ENCODE measurements at places on chromosomes 4 and X.
A peak's percentile ranks its signal among the peaks of the same experiment; 100 is the strongest.

GRCh38 chr4:39048311-39048710 lies 13.7 kb upstream of the KLHL5 start:
- no peak for DNase-seq

DNA sequence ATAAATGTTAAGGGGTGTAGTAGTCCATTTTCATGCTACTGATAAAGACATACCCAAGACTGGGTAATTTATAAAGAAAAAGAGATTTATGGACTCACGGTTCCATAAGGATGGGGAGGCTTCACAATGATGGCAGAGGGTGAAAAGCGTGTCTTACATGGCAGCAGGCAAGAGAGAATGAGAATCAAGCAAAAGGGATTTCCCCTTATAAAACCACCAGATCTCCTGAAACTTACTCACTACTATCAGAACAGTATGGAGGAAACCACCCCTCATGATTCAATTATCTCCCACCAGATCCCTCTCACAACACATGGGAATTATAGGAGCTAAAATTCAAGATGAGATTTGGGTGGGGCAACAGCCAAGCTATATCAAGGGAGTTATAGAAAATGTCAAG lies 329.2 kb downstream of the DTHD1 start:
- no peak for DNase-seq

DNA sequence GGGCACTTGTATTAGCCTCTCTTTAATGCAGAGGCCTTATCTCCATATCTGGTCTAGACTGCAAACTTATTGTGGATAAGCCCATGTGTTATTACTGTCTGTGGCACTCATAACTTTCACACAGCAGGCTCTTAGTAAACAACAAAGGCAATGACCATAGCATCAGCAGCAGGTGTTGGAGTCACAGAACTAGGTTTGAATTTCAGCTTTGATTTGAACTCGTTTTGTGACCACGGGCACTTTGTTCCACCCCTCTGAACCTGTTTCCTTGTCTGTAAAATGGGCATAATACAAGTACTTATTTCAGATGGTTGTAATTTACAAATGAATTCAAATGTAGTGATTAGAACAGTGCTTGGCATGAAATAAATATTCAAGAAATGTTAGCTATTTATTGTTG lies 121.8 kb upstream of the C1GALT1C1 start:
- no peak for DNase-seq

- no peak for DNase-seq
These were observed 10.1 kb downstream of the DHX15 start for GRCh38 chr4:24574236-24574635.

DNA sequence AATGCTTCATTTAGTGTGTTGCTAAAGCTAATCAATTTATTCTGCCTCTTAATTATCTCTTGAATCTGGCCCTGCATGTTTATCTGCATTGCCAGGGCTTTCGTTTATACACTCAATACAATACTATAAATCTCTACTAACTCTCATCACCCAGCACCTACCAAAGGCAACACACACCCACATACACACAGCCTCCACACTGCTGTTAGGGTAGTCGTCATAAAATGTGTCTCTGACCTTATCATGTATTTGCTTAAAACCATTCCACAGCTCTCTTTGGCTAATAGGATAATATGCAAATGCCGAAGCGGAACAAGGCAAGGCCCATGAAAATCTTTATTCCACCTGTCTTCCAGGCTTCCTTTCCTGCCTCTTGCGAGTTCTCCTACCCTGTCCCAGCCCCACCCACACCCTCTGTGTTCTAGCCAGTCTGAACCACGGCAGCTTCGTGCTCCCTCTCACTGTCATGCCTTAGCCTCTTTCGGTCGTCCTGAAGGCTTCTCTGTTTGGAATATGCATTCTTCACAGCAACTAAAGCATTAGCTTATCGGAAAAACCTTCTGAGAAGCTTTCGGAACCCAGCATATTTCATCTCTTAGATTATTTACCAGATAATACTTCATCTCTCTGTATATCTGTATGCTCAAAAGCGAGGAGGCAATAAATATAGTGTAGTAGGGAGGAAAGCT lies 333.5 kb downstream of the TENM3 start:
- DNase-seq, result no peak

GRCh38 chr4:1126506-1126905 lies 13.1 kb upstream of the RNF212 start:
- DNase-seq, result no peak

DNA sequence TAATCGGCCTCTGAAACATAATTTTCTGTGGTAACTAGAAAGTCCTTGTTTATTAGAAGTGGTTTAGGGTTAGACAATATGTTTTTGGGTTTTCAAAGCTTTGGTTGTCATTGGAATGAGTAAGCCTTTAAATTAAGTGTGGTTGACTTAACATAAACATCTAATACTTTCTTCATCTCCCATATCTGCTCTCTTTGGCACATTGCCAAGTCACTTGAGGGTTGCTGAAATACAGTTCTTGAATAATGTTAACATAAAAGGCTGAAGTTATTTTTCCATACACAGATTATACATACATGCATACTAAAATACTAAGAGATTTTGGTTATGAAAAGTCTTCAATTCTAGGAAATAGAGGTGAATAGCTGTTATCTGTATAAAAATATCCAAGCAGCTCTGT lies 241.7 kb upstream of the BMP3 start:
- no peak for DNase-seq

- no peak for DNase-seq
These were observed 76.7 kb downstream of the IRF2 start for GRCh38 chr4:184397516-184398163.

GRCh38 chr4:101236097-101236496 lies 111.2 kb downstream of the PPP3CA start:
- no peak for DNase-seq

GRCh38 chr4:14926368-14926767 lies 75.9 kb upstream of the CPEB2 start:
- DNase-seq, result no peak

GRCh38 chr4:100162027-100162685 lies 28.1 kb downstream of the DDIT4L start:
- peak; percentile 28 for DNase-seq

DNA sequence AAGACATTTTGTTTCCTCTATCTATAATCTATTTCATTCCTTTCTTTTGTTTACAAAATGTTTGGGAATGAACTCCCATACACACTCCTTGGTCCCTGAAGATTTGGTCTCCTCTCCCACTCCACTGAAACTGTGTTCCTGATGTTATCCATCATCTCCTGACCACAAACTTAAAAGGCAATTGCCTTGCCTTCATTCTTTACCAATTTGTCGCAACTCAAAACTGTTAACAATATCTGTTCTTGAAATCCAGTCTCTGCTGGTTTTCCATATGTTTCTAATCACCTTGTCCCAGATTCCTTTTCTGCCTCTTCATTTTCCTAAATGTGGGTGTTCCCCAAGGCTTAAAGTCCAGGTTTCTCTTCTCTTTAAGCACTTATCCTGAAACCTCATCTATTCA lies 262.2 kb upstream of the TTC29 start:
- DNase-seq, result no peak

DNA sequence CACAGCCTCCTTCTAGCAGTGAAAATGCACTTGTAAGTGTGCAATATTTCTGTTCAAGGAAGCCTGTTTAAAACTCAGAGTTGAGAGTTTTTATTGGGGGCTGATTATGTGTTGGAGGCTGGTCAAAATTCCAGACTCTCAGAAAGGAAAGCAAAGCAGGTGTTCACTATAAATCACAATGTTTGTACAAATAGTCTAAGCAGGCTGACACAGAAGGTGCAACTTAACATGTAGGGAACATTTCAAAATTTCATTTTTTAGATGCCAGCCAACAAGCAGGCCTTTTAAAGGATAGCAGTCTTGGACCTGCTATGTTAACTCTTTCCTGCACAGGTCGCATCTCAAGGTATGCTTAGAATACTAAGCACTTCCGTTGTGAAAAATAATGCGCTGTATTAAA lies 112.3 kb upstream of the IL13RA1 start:
- DNase-seq, result no peak

DNA sequence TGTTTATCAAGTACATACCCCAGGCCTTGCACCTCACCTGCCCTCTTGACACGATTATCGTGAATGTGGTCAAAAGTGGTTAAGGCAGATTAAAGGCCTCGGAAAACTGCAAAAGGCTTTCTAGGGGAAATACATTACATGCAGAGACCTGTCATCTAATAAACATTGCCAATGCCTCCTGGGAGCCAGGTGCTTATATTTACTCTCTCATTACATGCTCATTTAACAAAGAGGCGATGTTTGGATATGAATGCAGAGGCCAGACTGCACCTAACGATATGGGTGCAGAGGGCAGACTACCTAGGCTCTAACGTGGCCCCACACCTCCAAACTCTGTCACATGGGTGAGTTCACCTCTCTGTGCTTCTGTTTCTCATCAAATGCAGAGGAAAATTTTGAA lies 14.5 kb downstream of the CRMP1 start:
- DNase-seq, result no peak

DNA sequence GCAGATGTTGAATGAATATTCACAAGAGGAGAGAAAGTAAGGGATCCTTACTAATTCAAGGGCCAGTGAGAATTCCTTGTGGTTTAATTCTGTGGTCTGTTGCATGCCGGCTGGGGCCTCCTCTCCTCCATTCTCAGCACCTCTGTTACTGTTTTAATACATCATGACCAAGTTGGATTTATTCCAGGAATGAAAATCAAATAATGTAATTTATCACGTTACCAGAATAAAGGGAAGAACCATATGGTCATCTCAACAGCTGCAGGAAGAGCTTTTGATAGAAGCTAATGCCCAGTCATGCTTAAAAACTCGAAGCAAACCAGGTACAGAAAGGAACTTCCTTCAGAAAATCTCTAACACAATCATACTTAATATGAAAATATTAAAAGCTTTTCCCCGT lies 54.1 kb downstream of the GRK4 start:
- no peak for DNase-seq

GRCh38 chr4:54332542-54332941 lies 103.4 kb downstream of the PDGFRA start:
- no peak for DNase-seq

GRCh38 chrX:150037041-150037440 lies 98.8 kb upstream of the EOLA2 start:
- no peak for DNase-seq

- DNase-seq, result no peak
These were observed 7.4 kb upstream of the HS3ST1 start for GRCh38 chr4:11436084-11436483.

- peak; percentile 42 for DNase-seq
These were observed 137.4 kb upstream of the STIM2 start for GRCh38 chr4:26723216-26723615.

DNA sequence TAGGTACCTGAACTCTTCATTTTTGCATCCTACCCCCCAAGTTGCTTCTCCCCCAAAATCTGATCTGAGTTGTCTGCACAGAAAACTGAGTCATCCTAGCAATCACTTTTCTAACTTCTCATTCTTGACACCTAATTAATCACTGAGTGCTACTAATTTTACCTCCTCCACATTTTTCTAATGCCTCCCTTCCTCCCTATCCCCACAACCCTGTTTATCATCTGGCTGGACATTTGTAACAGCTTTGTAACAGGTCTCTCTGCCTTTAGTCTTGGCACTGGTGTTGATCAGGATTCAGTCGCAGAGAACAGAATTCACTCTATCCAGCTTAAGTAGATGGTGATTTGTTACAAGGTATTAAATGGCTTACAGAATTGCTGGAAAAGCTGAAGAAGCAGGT lies 303.9 kb upstream of the GATB start:
- no peak for DNase-seq

DNA sequence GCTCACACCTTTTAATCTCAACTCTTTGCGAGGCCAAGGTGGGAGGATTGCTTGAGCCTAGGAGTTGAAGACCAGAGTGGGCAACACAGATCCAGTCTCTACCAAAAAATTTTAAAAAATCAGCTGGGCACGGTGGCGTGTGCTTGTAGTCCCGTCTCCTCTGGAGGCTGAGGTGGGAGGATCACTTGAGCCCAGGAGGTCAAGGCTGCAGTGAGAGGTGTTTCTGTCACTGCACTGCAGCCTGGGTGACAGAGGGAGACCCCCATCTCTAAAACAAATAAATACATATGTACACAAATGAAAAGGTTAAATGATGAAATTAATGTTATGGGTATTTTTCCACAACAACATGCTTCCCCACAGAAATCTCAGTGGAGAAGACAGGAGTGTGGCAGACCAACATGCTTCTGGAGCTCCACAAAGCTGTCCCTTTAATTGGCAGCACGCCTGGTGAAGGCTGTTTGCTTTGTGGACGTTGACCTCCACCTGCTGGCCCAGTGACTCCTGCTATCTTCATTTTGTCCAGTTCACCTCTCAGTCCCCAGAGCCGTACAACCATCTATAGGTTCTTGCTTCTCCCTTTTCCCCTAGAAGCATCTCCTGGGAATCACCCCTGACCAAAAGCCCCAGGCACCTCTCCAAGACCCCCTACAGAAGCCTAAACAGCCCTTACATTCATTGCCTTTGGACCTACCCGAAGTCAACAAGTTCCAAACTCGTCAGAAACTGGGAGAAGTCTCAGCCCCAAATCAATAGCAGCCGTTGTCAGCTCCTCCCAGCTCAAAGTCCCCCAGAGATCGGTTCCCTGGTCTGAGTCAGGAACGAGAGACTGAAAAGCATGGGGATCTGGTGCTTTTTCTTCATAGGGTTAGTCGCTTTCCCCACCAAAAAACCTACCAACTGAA lies 36.4 kb upstream of the CD99 start:
- DNase-seq, result no peak

- DNase-seq, result no peak
These were observed 33.3 kb upstream of the PRDX4 start for GRCh38 chrX:23633834-23634580.

- no peak for DNase-seq
These were observed 40.4 kb downstream of the CCNG2 start for GRCh38 chr4:77197361-77197760.

DNA sequence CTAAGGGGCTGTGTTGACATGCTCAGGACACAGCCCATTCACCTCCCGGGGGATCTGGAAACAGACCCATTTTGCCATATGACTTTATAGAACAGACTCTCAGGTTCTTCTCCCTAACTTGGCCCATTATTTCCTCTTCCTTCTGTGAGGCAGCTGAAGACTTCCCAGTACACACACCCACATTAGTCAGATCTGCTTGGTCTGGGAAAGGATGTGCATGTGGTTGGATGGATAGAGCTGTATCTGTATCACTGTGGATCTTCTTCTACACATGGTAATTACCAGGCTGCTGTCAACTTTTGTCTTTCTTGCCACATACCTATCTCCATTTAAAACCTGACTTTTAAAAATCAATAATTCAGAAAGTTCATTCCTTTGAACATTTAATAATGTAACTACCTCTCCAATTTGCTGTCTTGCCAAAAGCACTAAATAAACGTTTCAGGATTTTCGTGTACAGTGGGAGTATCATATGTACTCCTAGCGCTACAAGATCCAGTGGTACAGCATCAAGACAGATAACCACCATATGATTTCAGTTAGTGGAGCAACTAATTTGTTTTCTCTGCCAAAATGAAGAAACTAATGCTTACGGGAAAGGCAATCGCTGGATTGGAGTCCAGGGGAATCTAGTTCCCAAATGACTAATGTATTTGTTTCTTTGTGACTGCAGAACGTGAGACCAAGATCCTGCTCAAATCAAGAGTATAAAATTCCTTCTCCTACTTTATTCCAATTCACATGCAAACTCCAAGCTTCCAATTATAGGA lies 134.1 kb upstream of the MAP3K15 start:
- DNase-seq, result no peak
